Vagina (tissue), 2 donors: ENCODE measurements at places on chromosomes 1 and 21. TPM values are rescaled to one million over a fixed set of nuclear protein-coding genes. Genes with fewer than 3 reads are reported as not detected.

KLF17 gene
- 0.25 TPM for total RNA-seq

LCE3D gene
- total RNA-seq, result 57.5 TPM

DSCAM gene
- not detected for total RNA-seq

TOE1 gene
- 9.8 TPM for total RNA-seq

APCS gene
- not detected for total RNA-seq

PTPN7 gene
- 7.9 TPM for total RNA-seq

HUNK gene
- 0.74 TPM for total RNA-seq

ATP6V1G3 gene
- not detected for total RNA-seq

AVPR1B gene
- total RNA-seq, result not detected

FCRL6 gene
- total RNA-seq, result not detected

FCRL2 gene
- not detected for total RNA-seq

KIF2C gene
- total RNA-seq, result 3.4 TPM

FLG2 gene
- total RNA-seq, result not detected

HES2 gene
- 44.7 TPM for total RNA-seq

AK4 gene
- 22.1 TPM for total RNA-seq

ST6GALNAC3 gene
- 21.1 TPM for total RNA-seq

- no peak for DNase-seq
- no peak overlapping the region for H3K4me3 ChIP-seq
- H3K27me3 ChIP-seq, result no peaks in the 10 kb centered on the region
- no peak overlapping the region for H3K27ac ChIP-seq
- H3K36me3 ChIP-seq, result no peaks in the 10 kb centered on the region
Measured at GRCh38 chr1:83627045-83627444, 371.9 kb downstream of the TTLL7 start.

GRCh38 chr1:7509598-7509997, 261.5 kb upstream of the VAMP3 start:
- H3K4me1 ChIP-seq, result no peaks in the 10 kb centered on the region
- no peaks in the 10 kb centered on the region for H3K27me3 ChIP-seq
- H3K27ac ChIP-seq, result no peak overlapping the region

- no peak for DNase-seq
- H3K27ac ChIP-seq, result no peak overlapping the region
- no peaks in the 10 kb centered on the region for H3K4me1 ChIP-seq
- H3K4me3 ChIP-seq, result no peak overlapping the region
- H3K36me3 ChIP-seq, result no peaks in the 10 kb centered on the region
- no peaks in the 10 kb centered on the region for H3K27me3 ChIP-seq
Measured at GRCh38 chr1:79259390-79260336, 253.1 kb upstream of the ADGRL4 start.

GRCh38 chr1:222979561-222979960, 163.5 kb downstream of the TLR5 start:
- H3K4me1 ChIP-seq, result peaks cover 14% of the 10 kb centered on the region
- no peak overlapping the region for H3K27ac ChIP-seq
- no peaks in the 10 kb centered on the region for H3K27me3 ChIP-seq

GRCh38 chr1:50949286-50949982, 10.6 kb downstream of the FAF1 start:
- H3K4me3 ChIP-seq, result no peak overlapping the region
- H3K27me3 ChIP-seq, result no peaks in the 10 kb centered on the region

GRCh38 chr1:246032984-246033383, 474.1 kb downstream of the SMYD3 start:
- no peak overlapping the region for H3K4me3 ChIP-seq
- no peaks in the 10 kb centered on the region for H3K4me1 ChIP-seq
- DNase-seq, result no peak
- no peak overlapping the region for H3K27ac ChIP-seq
- H3K27me3 ChIP-seq, result no peaks in the 10 kb centered on the region

- H3K27me3 ChIP-seq, result no peaks in the 10 kb centered on the region
- no peak overlapping the region for H3K4me3 ChIP-seq
- no peak for DNase-seq
- H3K4me1 ChIP-seq, result no peaks in the 10 kb centered on the region
- no peak overlapping the region for H3K27ac ChIP-seq
Measured at GRCh38 chr1:73593364-73593763, 604.6 kb downstream of the LRRIQ3 start.

- no peaks in the 10 kb centered on the region for H3K27me3 ChIP-seq
- peaks cover 14% of the 10 kb centered on the region for H3K4me1 ChIP-seq
- DNase-seq, result no peak
- no peak overlapping the region for H3K4me3 ChIP-seq
Measured at GRCh38 chr1:39044762-39045161, 18.6 kb downstream of the NDUFS5 start.

GRCh38 chr1:15371610-15372545, 37.8 kb upstream of the EFHD2 start:
- no peaks in the 10 kb centered on the region for H3K27me3 ChIP-seq
- peaks cover 15% of the 10 kb centered on the region for H3K4me1 ChIP-seq
- H3K27ac ChIP-seq, result no peak overlapping the region
- no peaks in the 10 kb centered on the region for H3K36me3 ChIP-seq
- DNase-seq, result no peak
- no peak overlapping the region for H3K4me3 ChIP-seq

DNA sequence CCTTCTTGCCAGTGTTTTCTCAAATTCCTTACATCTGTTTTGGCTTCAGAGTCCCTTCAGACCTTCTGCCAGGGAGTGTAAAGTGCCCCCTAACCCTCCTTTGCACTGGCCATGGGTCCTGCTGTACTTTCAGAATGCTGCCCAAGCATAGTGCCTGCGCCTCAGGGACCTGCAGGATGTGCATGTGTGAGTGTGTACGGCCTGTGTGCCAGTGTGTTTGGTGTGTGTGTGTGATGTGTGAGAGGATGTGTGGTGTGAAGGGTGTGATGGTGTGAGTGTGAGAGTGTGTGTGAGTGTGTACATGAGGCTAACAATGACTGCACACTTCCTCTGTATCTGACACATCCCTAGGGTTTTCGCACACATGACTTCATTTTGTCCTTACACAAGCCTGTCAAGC, 265.8 kb upstream of the RAB4A start:
- no peak overlapping the region for H3K4me3 ChIP-seq
- peak; percentile 34 for DNase-seq
- no peak overlapping the region for H3K27ac ChIP-seq
- no peaks in the 10 kb centered on the region for H3K4me1 ChIP-seq

- DNase-seq, result no peak
- peaks cover 16% of the 10 kb centered on the region for H3K4me1 ChIP-seq
- no peak overlapping the region for H3K4me3 ChIP-seq
Measured at GRCh38 chr1:89697383-89697782, 64.5 kb downstream of the LRRC8C start.

DNA sequence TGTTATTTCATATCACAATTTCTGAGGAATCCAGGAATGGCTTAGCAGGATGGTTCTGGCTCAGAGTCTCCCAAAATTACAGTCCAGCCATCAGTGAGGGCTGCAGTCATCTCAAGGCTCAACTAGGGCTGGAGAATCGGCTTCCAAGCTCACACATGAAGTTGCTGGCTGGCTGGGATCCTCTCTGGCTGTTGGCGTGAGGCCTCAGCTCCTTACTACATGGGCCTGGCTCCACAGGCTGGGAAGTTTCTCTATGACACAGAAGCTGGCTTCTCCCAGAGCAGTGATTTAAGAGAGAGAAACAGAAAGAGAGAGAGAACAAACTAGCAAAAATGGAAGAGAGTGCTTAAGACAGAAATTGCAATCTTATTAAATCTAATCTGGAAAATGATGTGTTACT, 38.8 kb upstream of the RGS8 start:
- no peaks in the 10 kb centered on the region for H3K4me1 ChIP-seq
- H3K27me3 ChIP-seq, result no peaks in the 10 kb centered on the region
- no peak for DNase-seq
- no peak overlapping the region for H3K27ac ChIP-seq

DNA sequence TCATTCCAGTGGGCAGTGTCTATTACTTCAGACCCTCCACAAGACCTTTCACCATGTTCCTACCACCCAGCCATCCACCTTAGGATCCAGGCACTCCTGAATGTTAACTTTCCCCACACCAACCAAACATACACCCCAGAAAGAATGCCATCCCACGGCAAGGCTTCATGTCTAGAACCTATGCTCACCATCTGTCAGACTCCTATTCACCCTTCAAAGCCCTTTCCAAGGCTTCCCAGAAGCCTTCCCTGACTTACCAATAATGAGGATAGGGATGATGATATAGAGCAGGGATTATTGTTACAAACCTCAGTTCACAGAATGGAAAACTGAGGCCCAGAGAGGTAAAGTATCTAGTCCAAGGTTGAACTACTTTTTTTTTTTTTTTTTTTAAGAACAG, 19.3 kb upstream of the RCC2 start:
- no peaks in the 10 kb centered on the region for H3K4me1 ChIP-seq
- no peak for DNase-seq
- no peaks in the 10 kb centered on the region for H3K36me3 ChIP-seq
- no peak overlapping the region for H3K4me3 ChIP-seq
- H3K27me3 ChIP-seq, result no peaks in the 10 kb centered on the region

DNA sequence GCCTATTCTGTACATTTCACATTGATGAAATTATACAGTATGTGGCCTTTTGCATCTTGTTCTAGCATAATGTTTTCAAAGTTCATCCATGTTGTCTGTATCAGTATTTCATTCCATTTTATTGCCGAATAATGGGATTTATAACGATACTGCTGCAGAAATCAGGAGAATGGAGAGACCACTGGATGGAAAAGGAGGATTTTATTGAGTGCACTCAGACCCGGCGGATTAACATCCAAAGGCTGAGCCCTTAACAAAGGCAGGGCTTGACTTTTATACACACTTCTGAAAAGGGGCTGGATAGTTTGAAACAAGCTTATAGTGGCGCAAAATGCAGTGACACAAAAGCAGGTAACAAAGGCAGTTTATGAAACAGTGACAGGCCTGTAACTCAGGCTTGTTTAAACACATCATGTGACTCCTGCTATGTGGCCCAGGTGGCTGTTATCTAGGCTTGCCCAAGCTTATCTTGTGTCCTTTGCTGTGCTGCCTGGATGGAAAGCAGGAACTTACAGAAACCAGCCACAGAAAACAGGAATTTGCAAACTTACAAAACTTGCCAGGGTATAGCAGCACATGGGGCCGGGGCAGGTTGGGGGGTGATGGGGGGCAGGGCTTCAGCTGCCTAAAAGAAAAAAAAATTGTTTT, 32.8 kb upstream of the KCNJ15 start:
- no peaks in the 10 kb centered on the region for H3K4me1 ChIP-seq
- no peaks in the 10 kb centered on the region for H3K27me3 ChIP-seq
- H3K36me3 ChIP-seq, result no peaks in the 10 kb centered on the region
- no peak overlapping the region for H3K4me3 ChIP-seq
- no peak overlapping the region for H3K27ac ChIP-seq
- DNase-seq, result no peak

DNA sequence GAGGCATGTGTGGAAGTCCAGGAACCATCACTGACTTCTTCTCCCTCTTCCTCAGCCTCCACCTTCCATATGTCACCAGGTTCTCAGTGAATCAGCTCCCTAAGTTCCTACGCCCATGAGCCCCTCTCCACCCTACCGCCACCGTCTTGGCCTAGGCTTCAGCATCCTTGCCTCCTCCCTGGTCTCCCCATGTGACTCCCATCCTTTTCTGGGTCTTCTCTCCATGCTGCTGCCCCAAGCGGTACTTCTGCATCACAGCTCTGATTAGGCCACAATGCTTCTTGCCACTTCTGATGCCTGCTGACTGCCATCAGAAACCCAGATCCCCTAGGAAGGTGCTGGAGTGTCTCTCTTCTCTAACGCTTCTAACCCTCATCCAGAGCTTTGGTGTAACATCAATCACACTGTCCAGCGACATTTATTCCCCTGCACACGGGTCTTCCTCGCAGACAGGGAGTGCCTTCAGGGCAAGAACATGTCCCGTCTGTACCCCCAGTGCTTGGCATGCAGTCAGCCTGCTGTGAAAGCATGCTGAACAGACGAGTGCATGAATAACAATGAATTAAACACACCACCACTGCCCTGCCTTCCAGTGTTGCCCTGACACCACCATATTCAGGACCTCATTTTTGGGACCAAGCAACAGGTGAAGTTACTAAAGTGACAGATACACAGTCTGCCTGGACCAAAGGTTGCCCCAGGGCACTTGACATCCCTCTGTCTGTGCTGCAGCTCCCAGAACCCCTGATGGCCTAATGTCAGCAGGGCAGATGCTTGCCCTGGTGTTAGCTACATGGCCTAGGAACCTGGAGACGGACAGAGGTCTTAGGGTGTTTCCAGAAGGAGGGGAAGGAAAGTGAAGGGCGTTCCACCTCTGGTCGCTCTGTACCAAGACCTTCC, 158.7 kb upstream of the EDN2 start:
- H3K4me3 ChIP-seq, result no peak overlapping the region
- no peaks in the 10 kb centered on the region for H3K4me1 ChIP-seq
- no peak overlapping the region for H3K27ac ChIP-seq
- H3K27me3 ChIP-seq, result no peaks in the 10 kb centered on the region
- H3K36me3 ChIP-seq, result no peaks in the 10 kb centered on the region

GRCh38 chr1:223216074-223216473, 73.0 kb upstream of the TLR5 start:
- no peak overlapping the region for H3K4me3 ChIP-seq
- H3K4me1 ChIP-seq, result no peaks in the 10 kb centered on the region
- no peaks in the 10 kb centered on the region for H3K27me3 ChIP-seq
- H3K27ac ChIP-seq, result no peak overlapping the region
- DNase-seq, result peak; percentile 70

GRCh38 chr1:40848530-40849189, 13.5 kb downstream of the CITED4 start:
- H3K4me3 ChIP-seq, result no peak overlapping the region
- no peak overlapping the region for H3K27ac ChIP-seq
- no peaks in the 10 kb centered on the region for H3K36me3 ChIP-seq

DNA sequence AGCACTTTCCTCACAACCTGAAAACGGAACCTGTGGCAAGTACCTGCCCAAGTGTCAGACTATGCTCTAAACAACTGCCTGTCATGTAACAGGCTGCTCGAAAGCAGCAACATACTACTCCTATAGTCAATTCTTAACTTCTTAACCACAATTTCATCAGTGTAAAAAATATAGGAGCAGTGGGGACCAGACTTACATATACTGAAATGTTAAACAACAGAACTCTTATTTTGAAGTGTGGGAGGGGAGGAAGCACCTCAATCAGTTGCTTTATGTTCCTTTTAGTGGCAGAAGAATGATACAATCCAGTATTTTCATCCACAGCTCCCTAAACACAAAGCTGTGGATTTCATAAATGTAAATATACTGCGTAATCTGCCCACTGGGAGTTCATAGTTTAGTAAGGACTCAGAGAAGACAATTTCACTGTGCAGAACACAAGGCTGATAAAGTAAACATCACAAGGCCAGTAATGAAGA, 44.2 kb downstream of the WLS start:
- no peaks in the 10 kb centered on the region for H3K36me3 ChIP-seq
- no peaks in the 10 kb centered on the region for H3K4me1 ChIP-seq
- no peak overlapping the region for H3K4me3 ChIP-seq
- H3K27me3 ChIP-seq, result no peaks in the 10 kb centered on the region

GRCh38 chr1:181603735-181604410, 120.6 kb downstream of the CACNA1E start:
- H3K4me3 ChIP-seq, result no peak overlapping the region
- H3K4me1 ChIP-seq, result no peaks in the 10 kb centered on the region
- H3K27ac ChIP-seq, result no peak overlapping the region
- H3K27me3 ChIP-seq, result no peaks in the 10 kb centered on the region
